Cortex of kidney (tissue), 1 donor: ENCODE measurements at places on chromosomes 16 and 17.

DNA sequence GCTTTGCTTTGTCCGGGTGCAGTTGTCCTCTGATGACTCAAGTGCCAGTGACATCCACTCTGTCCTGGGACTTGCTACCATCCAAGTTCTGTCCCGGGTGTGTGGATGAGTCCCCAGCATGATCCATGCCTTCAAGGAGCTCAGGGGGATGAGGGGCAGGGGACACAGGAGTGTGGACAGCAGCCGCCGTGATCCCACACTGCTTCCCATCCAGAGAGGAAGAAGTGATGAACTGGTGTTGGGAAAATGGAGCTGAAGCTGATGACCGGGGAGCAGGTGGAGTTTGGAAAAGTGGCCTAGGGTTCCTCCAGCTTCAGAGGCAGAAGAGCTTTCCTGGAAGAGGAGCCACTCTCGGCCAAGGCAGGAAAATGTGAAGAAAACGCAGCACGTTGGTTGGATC lies 249.6 kb upstream of the TNRC6C start:
- no peak for DNase-seq

DNA sequence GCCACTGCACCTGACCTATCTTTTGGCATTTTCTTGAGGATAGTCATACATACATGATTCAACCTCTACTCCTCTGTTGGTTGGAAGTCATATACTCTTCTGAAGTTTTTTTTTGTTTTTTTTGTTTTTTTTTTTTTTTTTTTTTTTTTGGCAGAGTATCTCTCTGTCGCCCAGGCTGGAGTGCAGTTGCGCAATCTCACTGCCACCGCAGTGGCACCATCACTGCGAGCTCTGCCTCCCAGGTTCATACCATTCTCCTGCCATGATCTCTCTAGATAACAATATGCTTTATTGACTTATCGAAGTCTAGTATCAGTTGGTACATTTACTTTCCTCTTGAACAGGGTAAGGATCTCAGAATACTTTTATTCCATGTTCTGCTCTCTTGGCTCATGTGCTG lies 224.2 kb upstream of the WSCD1 start:
- DNase-seq = no peak

DNA sequence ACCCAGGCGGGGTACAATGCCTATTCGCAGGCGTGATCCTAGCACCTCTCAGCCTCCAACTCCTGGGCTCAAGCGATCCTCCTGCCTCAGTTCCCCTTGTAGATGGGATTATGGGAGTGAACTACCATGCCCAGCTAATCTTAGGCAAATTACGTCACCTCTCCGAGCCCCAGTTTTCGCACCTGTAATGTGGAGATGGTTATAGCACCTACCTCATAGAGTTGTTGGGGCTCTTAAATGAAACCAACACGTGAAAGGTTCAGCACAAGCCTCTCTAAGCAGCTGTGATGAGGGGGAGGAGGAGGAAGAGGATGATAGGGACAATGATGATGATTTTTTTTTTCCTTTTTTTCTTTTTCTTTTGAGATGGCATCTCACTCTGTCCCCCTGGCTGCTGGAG lies 59.9 kb downstream of the ABR start:
- no peak for DNase-seq

GRCh38 chr17:36641331-36641876 lies 40.0 kb downstream of the MRM1 start:
- DNase-seq = no peak

- no peak for DNase-seq
These were observed 15.0 kb downstream of the PPY start for GRCh38 chr17:43927060-43927864.

DNA sequence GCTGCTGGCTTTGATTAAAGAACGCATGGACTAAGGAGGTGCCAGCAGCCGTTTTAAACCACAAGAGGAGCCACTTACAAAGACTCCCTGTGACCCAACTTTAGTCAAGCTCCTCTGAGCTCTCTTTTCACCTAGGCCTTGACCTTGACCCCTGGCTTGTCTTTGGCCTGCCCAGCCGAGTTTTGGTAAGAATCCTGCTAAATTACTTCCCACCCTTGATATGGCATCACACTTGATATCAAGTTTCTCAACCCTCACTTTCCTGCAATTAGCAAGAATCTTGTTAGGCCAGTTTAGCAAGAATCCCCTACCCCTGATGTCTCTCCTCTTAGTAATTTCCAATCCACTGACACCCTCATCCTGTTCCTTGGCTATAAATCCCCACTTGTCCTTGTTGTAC lies 232.8 kb upstream of the SALL1 start:
- no peak for DNase-seq
